Upper lobe of right lung (tissue), 1 donor: ENCODE measurements at places on chromosomes 16 and 17. TPM values are rescaled to one million over a fixed set of nuclear protein-coding genes. Genes with fewer than 3 reads are reported as not detected.

FSCN2 gene
- 3.6 TPM for total RNA-seq

- peak; percentile 8 for DNase-seq
Observed at GRCh38 chr17:61474934-61475333, 22.7 kb downstream of the TBX4 start.

- peak; percentile 26 for DNase-seq
Observed at GRCh38 chr16:30108059-30108850, 5.1 kb downstream of the GDPD3 start.

GRCh38 chr17:39640591-39641031, 3.7 kb downstream of the STARD3 start:
- no peak for DNase-seq

DNA sequence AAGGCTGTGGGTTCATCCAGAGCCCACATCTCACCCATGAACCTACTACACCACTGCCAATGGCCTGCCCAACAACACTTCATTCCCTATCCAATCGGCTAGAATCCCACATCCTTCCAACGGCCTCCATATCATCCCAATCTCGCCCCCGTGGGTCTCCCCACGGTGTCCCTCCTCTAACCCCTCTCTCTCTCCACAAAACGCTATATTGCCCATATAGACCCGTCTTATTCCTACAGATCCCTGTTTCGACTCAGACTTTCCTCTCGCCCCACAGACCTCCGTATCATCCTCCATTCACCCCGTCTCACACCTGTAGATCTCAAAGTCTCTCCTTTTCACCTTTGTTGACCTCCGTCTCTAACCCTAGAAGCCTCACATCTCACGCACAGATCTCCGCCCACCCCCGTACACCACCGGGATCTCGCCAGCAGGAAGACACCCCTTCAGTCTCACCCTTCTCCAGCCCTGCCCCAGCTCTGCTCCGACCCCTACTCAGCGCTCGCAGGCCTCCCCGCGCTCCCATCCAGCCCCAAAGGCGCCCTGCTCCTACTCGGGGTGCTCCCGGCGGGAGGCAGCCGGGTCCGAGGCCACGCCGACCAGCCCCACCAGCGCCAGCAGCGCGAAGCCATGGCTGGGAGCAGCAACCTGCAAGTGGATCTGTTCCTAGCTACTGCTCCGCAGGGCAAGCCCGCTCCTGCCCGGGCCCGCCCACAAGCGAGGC, at the start of gene FDXR:
FDXR (minus strand) TSS at position 682 of the 724 bp plus-strand sequence; CDS start at position 632, 50 bp downstream.
- DNase-seq = no peak

CDRT15 gene
- total RNA-seq = not detected

- DNase-seq = no peak
Observed at GRCh38 chr16:21697032-21697431, 33.3 kb downstream of the OTOA start.

KRT33A gene
- not detected for total RNA-seq

TBX4 gene
- 28.6 TPM for total RNA-seq

WNT3 gene
- total RNA-seq = 3.3 TPM

SDR42E2 gene
- 0.14 TPM for total RNA-seq

DNA sequence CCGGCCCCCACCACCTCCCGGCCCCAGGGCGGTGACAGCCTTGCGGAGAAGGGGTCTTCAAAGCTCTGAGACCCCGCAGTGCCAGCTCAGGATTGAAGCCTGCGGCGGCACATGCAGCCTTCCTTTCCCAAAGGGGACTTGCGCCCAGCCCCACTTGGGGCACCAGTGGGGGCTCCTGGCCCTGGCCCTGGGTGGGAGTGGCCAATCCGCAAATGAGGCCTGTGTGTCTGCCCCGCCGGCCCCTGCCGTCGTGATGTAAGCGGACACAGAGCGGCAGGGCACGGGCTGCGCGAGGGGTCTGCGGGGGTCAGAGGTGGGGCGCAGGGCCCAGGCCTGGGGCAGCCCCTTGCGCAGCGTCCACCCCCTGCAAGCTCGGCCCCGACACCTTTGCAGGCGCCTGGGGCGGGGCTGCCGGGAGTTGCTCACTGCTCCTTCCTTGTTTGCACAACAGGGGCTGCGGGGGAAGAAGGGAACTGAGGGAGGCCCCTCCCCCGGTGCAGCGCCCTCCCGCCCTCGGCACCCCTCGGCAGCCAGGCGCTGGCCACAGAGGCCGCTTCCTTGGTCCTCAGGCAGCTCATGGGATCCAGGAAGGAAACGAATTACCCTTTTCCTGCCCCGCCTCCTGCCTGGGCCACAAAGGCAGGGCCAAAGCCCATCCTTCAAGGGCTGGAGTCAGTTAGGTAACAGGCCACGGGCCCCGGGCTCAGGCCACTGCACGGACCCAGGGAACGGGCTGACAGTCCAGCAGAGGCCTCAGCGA, 2.9 kb downstream of the SLC16A3 start:
- peak; percentile 94 for DNase-seq

GRCh38 chr16:30472328-30472942, at the start of gene ITGAL:
TSS of gene ITGAL (plus strand) at chr16:30472742. CDS start at chr16:30472838, 96 bp downstream.
- DNase-seq = peak; percentile 83

CRYBA1 gene
- total RNA-seq = not detected

SLC12A3 gene
- total RNA-seq = not detected

FOXC2 gene
- total RNA-seq = 1.1 TPM

C16orf54 gene
- 7.3 TPM for total RNA-seq

- DNase-seq = no peak
Observed at GRCh38 chr16:83967838-83968305, at the start of gene NECAB2. TSS of gene NECAB2 (plus strand) at chr16:83968244. CDS start at chr16:83968649, 405 bp downstream.

GRCh38 chr17:73058022-73058421, 34.5 kb downstream of the SLC39A11 start:
- DNase-seq = no peak

- no peak for DNase-seq
Observed at GRCh38 chr17:77736721-77737120, 221.8 kb upstream of the TNRC6C start.

GRCh38 chr17:81249223-81250040, 10.3 kb downstream of the NDUFAF8 start:
- no peak for DNase-seq

GCGR gene
- total RNA-seq = not detected

KCNG4 gene
- not detected for total RNA-seq
